ENCODE measurements at places on chromosomes 2 and 18.

- DNase-seq = no peak
Observed at GRCh38 chr2:26615336-26615859, 25.8 kb downstream of the CIB4 start.

DNA sequence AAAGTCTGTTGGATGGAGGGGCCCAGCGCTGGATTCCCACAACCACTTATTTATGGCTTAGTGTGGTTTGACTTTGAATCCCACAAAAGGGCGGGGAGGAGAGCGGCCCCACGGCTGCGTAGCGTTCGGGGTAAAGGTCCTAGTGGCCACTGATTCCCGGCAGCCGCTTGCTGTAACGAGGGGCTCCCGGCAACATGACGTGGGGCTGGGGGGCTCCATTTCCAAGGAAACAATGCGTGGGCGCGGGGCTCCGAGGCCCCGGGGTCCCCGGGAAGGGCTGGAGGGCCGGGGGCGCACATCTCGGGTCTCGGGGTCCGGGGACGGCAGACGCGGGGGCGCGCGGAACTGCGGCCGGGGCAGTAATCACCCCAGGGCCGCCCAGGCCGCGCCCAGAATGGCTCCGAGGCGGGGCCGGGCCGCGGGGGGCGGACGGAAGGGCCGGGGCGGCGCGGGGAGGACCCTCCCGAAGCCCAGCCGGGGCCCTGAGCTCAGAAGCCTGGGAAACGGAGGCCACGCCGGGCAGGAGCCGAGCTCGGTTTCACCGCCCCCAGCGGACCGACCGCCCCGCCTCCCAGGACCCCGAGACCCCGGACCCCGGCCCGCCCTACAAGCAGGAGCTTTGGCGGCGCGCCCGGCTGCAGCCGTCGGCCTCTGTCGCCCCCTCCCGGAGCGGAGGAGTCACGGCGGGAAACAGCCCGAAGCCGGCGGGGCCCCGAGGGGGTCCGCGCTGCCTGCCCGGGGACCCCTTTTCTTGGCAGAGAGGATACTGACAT, 11.9 kb upstream of the MLPH start:
- DNase-seq = peak; percentile 78

- DNase-seq = no peak
Observed at GRCh38 chr2:23221236-23221635, 163.7 kb upstream of the KLHL29 start.

DNA sequence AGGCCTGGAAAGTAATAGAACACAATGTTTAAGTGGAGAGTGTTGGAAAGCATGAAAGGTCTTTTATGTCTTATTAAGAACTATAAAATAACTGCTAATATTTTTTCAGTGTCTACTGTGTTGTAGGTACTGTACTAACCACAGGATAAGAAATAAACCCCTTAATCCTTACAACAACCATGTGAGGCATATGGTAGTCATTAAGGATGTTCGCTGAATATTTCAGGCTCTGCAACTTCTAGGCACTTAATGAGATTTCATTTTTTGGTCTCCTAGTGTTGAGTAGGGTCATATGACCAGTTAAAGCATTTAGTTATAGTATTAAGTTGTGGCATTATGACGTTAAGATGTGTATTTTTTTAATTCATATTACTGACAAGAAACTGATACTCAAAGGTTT, 346.6 kb upstream of the KCNH7 start:
- DNase-seq = no peak

DNA sequence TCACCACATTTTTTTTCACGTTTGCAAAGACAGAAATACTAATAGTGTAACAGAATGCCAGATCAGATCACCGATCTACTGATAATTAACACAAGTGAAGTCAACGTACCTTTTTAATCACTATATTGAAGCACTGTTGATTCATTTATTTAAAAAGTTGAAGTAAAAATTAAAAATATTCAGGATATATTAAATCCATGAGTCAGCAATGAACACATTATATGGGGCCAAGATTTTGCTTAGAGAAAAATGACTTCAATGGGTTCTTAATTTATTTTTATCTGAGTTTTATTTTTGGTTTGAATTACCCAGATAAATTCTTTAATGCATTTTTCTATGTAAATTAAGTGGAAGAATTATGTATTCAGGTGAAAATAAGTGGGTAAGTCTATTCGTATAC, 14.2 kb downstream of the SPHKAP start:
- no peak for DNase-seq

GRCh38 chr18:53324353-53324752, 900.1 kb downstream of the MBD2 start:
- DNase-seq = no peak

- DNase-seq = no peak
Observed at GRCh38 chr2:147925886-147926285, 81.1 kb downstream of the ACVR2A start.

- DNase-seq = no peak
Observed at GRCh38 chr2:177693658-177694339, 301.2 kb downstream of the AGPS start.

DNA sequence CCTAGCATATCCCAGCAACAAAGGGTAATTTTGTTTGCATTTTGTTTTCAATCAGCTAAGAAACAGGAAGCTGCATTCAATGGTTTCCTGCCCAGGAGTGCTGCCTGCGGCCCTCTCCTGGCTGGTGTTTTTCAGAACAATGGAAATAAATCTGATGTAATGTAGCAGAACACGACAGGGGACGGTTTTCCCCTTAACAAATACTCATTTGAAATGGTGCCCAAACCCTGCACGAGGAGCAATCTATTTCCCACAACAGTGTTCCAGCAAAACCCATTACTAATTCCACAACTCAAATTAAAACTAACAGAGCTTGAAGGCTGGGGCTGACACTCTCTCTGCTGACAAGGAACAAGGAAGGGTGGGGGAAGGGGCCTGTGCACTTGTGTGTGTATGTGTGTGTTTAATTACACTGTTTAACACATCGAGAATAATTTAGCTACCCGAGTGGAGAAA, 8.7 kb downstream of the CAPN13 start:
- no peak for DNase-seq

DNA sequence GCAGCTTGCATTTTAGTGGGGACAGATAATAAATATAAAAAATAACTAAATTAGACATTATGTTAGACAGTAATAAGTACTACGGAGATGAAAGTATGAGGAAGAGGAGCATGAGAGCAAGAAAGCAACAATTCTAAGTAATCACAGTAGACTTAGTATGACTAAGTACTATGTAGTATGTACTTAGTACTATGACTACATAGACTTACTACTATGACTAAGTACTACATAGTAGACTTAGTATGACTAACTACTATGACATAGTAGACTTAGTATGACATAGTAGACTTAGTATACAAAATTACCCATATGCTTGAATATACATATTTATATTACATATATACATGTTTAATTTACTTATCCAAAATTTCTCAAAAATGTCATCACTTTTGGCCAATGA, 29.3 kb downstream of the CDH20 start:
- DNase-seq = no peak

- DNase-seq = no peak
Observed at GRCh38 chr2:68912111-68912510, 40.6 kb downstream of the GKN2 start.

GRCh38 chr2:60282886-60283285, 270.6 kb downstream of the BCL11A start:
- DNase-seq = no peak

GRCh38 chr2:101132202-101132601, 19.0 kb downstream of the TBC1D8 start:
- no peak for DNase-seq

DNA sequence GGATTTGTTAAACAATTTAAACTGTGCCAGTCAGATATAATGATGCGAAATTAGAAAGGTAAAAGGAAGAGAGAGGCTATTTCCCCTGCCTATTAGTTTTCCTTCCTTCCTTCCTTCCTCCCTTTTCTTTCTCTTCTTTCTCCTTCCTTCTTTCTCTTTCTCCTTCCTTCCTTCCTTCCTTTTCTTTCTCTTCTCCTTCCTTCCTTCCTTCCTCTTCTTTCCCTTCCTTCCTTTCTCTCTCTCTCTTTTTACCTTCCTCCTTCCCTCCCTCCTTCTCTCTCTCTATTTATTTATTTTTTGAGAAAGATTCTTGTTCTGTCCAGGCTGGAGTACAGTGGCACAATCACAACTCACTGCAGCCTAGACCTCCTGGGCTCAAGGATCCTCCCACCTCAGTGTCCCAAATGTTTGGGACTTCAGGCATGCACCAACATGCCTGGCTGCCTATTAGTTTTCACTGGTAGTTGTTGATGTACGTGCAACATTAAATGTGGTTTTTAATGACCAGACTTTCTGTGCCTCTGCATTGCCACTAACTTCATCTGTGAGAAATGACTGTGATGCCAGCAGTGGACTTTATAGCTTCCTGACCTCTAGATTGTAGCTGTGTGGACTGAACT, 48.7 kb upstream of the NFE2L2 start:
- DNase-seq = no peak

DNA sequence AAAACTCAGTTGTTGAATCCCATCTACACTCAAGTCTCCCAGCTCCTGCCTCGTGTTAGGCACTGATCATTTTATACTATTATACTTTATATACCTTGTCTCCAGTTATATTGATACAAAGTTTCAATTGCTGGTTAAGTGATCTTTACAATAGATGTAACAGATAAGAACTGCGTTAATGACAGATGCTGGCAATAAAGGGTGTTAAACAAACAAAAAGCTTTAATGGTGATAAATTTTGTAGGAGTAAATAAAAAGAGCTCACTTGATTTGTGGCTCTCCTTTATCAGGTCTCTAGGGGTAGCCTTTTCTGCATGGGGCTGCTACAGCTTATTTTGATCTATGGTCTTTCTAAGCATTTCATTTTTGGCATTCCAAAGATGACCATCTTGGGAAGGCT, 106.9 kb upstream of the GAREM1 start:
- DNase-seq = no peak

DNA sequence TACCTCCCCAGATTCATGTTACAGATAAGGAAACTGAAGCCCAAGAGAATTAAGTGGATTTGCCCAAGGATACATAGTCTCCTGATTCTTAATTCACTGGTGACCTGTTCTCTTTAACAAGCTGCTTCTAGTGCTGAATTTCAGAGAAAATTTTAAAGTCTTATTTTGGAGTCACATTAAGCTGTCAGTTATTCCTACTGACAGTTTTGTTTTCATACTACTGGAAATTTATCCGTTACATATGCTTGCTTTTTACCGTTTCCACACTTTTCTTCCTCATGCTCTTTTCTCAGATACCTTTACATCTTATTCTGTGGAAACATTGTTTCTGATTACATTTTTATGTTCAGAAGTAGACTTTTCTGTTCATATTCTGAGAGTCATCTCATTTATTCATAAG, 1.3 kb downstream of the MOB4 start:
- DNase-seq = no peak

DNA sequence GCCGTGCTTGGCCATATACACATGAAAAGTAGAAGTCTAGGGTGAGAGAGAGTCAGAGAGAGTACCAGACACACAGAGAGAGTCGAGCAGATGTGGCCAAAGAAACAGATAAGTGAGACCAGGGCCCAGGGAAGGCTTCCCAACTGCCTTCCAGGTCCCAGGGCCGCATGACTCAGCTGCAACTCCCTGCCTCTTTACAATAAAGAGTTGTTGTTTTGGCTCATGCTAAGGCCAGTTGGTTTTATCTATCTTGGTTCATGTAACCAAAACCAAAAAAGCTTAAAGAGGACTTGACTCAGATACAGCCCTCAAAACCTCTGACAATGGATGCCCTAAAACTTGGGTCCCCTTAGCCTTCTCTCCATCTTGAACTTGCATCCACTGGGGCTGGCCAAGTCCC, 36.9 kb downstream of the REEP1 start:
- DNase-seq = no peak

GRCh38 chr2:96305091-96305978, at the start of gene SNRNP200:
TSS of gene SNRNP200 (minus strand) at chr2:96305546. CDS start at chr2:96305437, 109 bp downstream.
- peak; percentile 94 for DNase-seq

GRCh38 chr2:46913471-46914381, 1.9 kb downstream of the MCFD2 start:
- DNase-seq = no peak

DNA sequence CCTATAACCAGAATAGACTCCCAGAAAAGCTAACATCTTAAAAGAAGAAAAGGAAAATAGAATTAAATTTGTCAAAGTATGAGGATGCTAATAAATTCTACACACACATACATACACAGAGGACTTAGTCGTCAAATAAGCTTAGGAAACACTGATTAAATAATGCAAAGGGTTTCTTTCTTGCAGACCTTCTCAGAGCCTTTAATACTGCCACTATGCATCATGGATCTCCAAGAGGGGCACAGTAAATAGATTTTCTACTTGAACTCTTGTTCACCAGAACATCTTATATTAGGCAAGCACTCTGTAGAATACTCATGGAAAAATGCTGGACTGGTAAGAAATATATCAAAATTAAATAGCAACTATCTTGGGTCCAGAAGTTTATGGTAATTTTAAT, 69.4 kb downstream of the ANKRD44 start:
- no peak for DNase-seq

- DNase-seq = no peak
Observed at GRCh38 chr2:180938451-180938850, 42.0 kb upstream of the UBE2E3 start.

DNA sequence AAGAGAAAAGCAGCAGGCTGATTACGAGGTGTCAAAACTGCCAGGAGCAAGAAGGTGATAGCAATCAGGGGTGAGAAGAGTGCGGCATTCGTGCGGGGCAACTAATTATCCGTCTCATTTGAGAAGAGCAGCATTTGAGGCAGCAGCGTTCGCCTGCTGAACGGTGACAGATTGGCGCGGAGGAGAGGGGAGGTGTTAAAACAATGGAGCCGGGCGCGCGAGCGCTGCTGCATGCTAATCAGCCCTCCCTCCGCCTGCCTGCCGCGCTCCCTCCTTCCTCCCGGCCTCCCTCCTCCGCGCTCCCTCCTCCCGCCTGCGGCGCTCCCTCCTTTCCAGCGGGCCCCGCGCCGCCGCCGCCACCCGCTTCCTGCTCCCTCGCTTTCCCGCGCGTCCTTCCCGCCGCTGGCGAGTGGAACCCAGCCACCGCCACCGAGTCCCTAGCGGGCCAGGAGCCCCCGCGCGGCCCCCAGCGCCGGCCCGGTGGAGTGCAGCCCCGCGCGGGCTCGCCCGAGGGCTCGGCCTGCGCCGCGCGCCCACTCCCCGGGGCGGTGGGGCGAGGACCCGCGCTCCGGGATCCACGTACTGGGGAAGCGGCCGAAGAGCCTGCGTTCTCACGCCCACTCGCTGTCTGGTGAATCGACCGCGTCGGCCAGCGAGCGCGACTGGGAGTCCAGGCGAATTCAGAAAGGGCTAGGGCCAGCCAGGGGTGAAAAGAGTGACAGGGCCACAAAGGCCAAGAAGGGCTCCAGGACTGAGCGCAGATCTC, 69.5 kb upstream of the PSMD14 start:
- peak; percentile 70 for DNase-seq

DNA sequence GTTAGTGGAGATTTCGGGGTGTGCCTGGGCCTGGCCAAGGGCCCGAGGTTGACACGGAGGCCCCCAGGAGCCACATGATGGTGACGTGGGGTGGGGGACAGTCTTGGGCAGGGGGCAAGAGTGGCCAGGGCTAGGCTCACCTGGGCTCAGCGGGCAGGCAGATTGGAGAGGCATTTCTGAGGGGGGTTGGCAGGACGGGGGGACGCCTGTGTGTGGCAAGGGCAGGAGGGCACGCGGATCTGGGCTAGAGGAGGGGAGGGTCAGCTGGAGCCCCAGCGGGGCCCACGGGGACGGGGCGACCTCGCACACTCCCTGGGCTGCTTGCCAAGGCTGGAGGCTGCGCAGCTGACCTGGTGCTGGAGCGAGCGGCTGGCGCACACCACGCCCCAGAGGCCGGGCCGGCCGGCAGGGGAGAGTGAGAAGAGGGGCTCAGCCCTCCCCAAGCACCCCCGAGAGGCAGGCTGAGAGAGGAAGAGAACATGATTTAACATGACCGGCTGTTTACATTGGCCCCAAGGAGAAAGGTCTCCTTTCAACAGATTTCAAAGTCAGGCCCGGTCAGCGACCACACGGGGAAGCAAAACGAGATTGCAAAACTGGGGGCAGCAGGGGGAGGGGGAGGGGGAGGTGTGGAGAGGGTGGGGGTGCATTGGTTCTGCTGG, 38.0 kb upstream of the SNED1 start:
- DNase-seq = peak; percentile 4

Data from activated CD8-positive, alpha-beta T cell treated with anti-CD3 and anti-CD28 coated beads, Interleukin-2, amount 10 ng/mL, durations not matched to agents 7 days and 5 days (primary cell).